ENCODE measurements at places on chromosomes 5 and 9.

DNA sequence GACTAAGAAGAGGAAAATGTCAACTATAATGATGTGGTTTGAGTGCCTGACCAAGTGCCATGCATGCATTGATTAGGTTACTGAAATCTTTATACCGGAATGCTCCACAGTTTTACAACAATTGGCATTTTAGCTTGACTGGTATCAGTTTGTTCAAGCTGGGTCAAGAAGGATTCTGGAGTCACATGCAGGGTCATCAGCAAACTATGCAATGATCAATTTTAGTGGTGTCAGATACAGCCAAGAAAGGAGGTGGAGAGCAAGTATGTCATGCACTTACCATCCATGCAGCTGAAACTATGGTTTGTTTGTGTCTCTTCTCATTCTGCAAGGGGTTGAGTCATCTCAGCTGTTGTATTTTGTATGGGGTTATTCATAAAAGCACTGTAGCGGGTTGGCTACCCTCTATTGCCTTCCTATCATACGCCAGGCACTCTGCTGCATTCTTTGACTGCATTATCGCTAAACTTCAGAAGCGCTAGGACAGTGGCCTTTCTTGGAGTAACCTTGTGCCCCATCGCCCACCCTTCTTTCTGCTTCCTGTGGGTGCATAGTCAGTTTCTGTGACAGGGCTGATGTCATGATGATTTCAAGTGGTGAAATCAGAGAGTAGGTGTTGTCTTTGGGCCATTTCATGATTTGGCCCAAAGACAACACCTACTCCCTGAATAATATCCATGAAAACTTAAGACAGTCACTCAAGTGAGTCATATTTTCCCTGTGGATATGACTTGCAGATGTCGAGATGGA, 145.4 kb downstream of the MTX3 start:
- no peak for DNase-seq
- H3K36me3 ChIP-seq = no peaks in the 10 kb centered on the region
- no peak overlapping the region for H3K4me3 ChIP-seq
- peaks cover 10% of the 10 kb centered on the region for H3K27me3 ChIP-seq
- H3K27ac ChIP-seq = no peak overlapping the region

DNA sequence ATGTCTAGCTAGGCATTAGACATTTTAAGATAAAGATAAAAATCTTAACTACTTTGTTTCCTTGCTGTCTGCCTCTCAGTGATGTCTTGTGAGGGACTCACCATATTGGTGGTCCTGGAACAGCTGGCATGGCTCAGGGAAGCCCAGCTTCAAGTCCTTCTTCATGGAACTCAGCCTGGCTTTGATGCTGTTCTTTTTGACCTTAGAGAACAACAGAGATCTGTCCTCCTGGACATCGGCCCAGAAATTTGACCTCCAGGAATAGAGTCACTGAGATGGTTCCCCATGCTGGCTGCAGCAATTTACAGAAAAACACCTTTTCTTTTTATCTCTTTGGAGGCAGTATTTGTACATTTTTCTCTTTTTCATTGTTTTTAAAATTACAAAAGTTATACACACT, 235.5 kb upstream of the WWC1 start:
- H3K36me3 ChIP-seq = no peaks in the 10 kb centered on the region
- DNase-seq = no peak
- H3K4me3 ChIP-seq = no peak overlapping the region
- H3K27ac ChIP-seq = no peak overlapping the region

- peaks cover 3% of the 10 kb centered on the region for H3K4me1 ChIP-seq
- no peak for DNase-seq
- H3K27me3 ChIP-seq = peaks cover 2% of the 10 kb centered on the region
- H3K36me3 ChIP-seq = no peaks in the 10 kb centered on the region
Measured at GRCh38 chr9:104961238-104961637, 33.3 kb upstream of the ABCA1 start.

DNA sequence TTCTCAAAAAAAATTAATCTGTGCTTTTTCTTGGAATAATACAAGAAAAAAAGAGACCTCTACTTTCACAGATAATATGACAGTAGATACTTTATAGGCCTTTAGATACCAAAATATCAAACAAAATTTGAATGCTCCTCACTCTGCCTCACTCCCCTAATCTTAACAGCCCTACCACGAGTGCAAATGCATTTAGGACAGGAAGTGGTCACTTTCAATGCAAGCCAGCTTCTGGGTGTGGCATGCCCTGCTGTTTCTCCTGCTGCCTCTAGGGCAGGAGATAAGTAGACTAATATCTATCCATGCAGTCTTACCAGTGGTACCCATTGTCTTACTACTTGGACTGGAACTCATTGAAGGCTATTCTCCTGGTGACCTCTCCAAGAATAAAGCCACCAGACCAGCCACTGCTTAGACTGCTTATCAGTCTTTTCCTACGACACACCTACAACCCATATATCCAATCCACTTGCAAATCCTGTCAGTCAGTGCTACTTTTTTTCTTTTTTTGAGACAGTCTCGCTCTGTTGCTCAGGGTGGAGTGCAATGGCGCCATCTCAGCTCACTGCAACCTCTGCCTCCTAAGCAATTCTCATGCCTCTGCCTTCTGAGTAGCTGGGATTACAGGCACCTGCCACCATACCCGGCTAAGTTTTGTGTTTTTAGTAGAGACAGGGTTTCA, 23.0 kb downstream of the FRRS1L start:
- DNase-seq = no peak
- no peak overlapping the region for H3K4me3 ChIP-seq
- H3K27ac ChIP-seq = no peak overlapping the region
- H3K27me3 ChIP-seq = peaks cover 6% of the 10 kb centered on the region
- peaks cover 1% of the 10 kb centered on the region for H3K4me1 ChIP-seq

GRCh38 chr5:107687404-107687803, 16.7 kb upstream of the EFNA5 start:
- H3K27ac ChIP-seq = no peak overlapping the region
- H3K4me3 ChIP-seq = no peak overlapping the region
- no peak for DNase-seq
- no peaks in the 10 kb centered on the region for H3K36me3 ChIP-seq
- peaks cover 6% of the 10 kb centered on the region for H3K27me3 ChIP-seq

DNA sequence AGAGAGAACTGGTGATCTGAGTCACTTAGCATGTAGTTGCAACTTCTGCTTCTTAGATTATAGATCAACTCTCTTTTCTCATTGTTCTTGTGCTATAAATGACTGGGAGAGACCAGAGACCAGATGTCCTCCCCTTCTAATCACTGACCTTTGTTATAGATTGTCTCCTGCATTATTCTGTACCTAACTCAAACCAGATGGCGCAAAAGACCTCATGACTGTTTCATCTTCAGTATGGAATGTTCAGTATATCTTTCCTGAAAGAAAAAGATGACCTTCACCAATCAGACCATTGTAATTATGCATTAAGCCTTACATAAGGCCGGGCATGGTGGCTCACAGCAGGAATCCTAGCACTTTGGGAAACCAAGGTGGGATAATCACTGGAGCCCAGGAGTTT, 30.5 kb upstream of the ADAM19 start:
- H3K27me3 ChIP-seq = no peaks in the 10 kb centered on the region
- H3K36me3 ChIP-seq = no peaks in the 10 kb centered on the region
- H3K4me1 ChIP-seq = peaks cover 75% of the 10 kb centered on the region
- H3K4me3 ChIP-seq = no peak overlapping the region
- H3K27ac ChIP-seq = no peak overlapping the region
- no peak for DNase-seq

- no peak overlapping the region for H3K4me3 ChIP-seq
- no peak overlapping the region for H3K27ac ChIP-seq
- no peak for DNase-seq
- peaks cover 28% of the 10 kb centered on the region for H3K36me3 ChIP-seq
Measured at GRCh38 chr5:32096891-32097595, 77.1 kb downstream of the GOLPH3 start.

- H3K36me3 ChIP-seq = no peaks in the 10 kb centered on the region
- DNase-seq = no peak
- H3K27ac ChIP-seq = no peak overlapping the region
Measured at GRCh38 chr5:113118765-113119164, 142.2 kb downstream of the DCP2 start.

DNA sequence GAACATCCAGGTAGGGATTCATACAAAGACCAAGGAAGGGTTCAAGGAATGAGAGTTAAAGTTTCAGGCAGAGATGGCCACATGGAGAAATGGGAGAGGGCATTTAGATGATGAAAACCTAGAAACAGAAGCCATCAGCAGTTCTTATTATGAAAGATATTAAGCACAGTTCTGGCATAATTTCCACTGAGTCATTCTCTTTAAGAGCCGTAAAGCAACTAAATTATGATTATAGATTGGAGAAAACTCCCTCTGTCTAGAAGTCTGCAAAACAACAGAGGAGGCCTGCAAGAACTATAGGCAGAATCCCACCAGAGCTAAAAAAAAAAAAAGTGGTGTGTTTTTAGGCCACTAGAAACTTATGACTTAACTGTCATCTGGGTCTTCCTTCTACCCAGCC, 157.1 kb upstream of the MPDZ start:
- no peak overlapping the region for H3K4me3 ChIP-seq
- H3K27ac ChIP-seq = no peak overlapping the region
- no peaks in the 10 kb centered on the region for H3K36me3 ChIP-seq

DNA sequence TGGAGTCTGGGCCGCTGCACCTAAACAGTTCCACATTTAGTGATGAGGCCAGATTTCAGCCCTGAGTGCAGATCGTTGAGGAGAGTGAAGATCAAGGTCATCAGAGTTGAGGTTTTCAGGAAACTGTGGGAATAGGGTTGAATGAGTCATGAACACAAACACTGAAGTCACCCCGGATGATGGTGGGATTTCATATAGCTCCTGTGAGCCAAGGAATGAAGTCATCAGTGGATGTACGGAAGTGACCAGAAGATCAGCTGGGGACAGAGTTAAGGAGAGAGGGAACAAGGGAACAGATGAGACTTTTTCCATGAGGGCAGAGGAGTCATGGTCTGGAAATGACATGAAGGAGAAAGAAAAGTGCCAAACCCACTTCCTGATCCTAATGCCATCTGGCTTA, 36.5 kb downstream of the PALM2AKAP2 start:
- no peak for DNase-seq
- no peaks in the 10 kb centered on the region for H3K36me3 ChIP-seq
- H3K27ac ChIP-seq = no peak overlapping the region
- no peak overlapping the region for H3K4me3 ChIP-seq

DNA sequence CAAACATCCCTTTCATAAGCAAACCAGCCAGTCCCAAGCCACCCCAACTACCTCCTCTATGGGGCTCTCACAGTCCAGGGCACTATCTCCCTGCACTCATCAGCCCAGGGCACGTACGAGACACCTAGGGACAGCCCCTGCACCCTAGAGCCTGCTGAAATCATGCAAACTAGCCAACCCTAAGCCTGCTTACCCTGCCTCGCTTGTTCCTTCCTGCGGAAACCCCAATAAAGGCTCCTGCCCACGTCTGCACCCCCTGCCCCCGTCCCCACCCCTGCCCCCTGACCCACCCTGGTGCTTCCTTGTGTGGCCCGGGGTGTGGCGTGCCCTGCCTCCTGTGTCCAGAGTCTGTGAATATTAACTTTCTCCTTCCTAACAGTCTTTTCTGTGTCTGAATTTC, 135.9 kb downstream of the GADD45G start:
- peak overlapping the region; percentile 61 for H3K4me3 ChIP-seq
- H3K4me1 ChIP-seq = peaks cover 56% of the 10 kb centered on the region
- peak overlapping the region; percentile 13 for H3K27ac ChIP-seq
- H3K27me3 ChIP-seq = no peaks in the 10 kb centered on the region

Measured in activated B cell treated with CpG ODN at 0.5 μM for 24 hours (primary cell).